ENCODE measurements at places on chromosomes 1 and 21. TPM values are rescaled to one million over a fixed set of nuclear protein-coding genes. Genes with fewer than 3 reads are reported as not detected.
A peak's percentile ranks its signal among the peaks of the same experiment; 100 is the strongest.

Gene PARS2
- 5.9 TPM for polyA plus RNA-seq

DNA sequence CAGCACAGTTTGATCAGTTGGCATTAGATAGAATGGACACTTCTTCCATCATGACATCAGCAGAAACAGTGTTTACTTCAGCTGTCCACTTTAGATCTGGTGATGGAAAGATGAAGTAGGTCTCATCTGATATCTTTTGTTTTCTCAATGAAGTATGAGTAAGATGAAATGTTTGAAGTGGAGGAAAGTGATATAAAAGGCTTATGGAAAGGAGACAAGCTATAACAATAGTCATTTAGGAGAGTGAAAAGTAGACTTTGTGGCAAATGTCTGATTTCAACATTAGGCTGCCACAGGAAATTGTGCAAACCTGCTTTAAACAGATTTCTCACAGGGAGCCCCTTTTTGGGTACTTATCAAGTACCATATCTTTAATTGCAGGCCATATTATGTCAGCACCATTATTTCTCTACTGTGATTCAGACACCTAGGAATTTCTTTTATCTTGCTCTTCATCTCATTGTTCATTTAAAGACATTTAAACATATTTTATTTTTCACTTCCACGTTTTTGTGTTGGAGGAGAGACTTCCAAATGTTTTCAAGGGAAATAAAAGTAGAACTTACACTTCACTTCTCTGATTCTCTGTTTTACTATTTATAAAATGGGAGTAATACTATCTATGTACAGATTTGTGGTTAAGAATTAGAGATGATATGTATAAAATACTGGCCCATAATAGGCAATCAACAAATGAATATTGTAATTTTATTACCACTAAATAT is 18.1 kb downstream of the PDC start:
- H3K4me1 ChIP-seq, result peaks cover 4% of the 10 kb centered on the region
- H3K27me3 ChIP-seq, result no peaks in the 10 kb centered on the region
- no peak overlapping the region for H3K4me3 ChIP-seq

GRCh38 chr1:45586769-45587168 is 2.9 kb downstream of the NASP start:
- peak overlapping the region; percentile 89 for H3K4me3 ChIP-seq
- no peaks in the 10 kb centered on the region for H3K27me3 ChIP-seq
- DNase-seq, result no peak
- H3K27ac ChIP-seq, result peak overlapping the region; percentile 88
- peaks cover 24% of the 10 kb centered on the region for H3K4me1 ChIP-seq

GRCh38 chr21:23729331-23729730 is 1878.0 kb downstream of the MRPL39 start:
- no peak overlapping the region for H3K27ac ChIP-seq
- H3K4me3 ChIP-seq, result no peak overlapping the region
- no peak for DNase-seq
- no peaks in the 10 kb centered on the region for H3K27me3 ChIP-seq
- H3K36me3 ChIP-seq, result no peaks in the 10 kb centered on the region

DNA sequence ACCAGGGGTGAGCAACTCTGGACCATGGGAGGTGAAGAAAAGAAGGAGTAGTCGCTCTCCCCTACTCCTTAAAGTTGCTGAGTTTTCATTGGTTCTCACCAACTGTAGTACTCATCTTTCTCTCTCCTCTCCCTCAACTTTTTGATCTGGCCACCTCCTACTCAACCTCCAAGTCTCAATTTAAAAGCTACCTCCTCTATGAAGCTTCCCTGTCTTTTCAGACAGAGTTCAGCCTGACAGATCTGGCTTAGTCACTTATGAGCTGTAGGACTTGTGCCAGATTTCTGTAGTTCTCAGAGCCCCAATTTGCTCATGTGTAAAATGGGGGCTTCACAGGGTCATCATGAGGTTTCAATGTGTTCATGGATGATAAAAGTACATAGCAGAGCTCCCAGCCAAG is 34.5 kb upstream of the HTR1D start:
- H3K4me3 ChIP-seq, result no peak overlapping the region
- no peaks in the 10 kb centered on the region for H3K36me3 ChIP-seq
- no peaks in the 10 kb centered on the region for H3K27me3 ChIP-seq
- no peak for DNase-seq
- H3K27ac ChIP-seq, result no peak overlapping the region
- H3K4me1 ChIP-seq, result no peaks in the 10 kb centered on the region

GRCh38 chr1:47438165-47439016 is 547 bp downstream of the FOXD2 start:
- no peak overlapping the region for H3K27ac ChIP-seq
- H3K27me3 ChIP-seq, result peaks cover 98% of the 10 kb centered on the region
- peaks cover 34% of the 10 kb centered on the region for H3K4me1 ChIP-seq
- DNase-seq, result peak; percentile 41

- DNase-seq, result no peak
- no peak overlapping the region for H3K27ac ChIP-seq
- no peak overlapping the region for H3K4me3 ChIP-seq
- H3K4me1 ChIP-seq, result no peaks in the 10 kb centered on the region
- no peaks in the 10 kb centered on the region for H3K36me3 ChIP-seq
- no peaks in the 10 kb centered on the region for H3K27me3 ChIP-seq
Observed at GRCh38 chr1:76998582-76999223, 131.4 kb downstream of the ST6GALNAC5 start.

All from GM23338 (cell line).